Fibroblast of pulmonary artery (primary cell): ENCODE measurements at places on chromosomes 16 and 17.
A peak's percentile ranks its signal among the peaks of the same experiment; 100 is the strongest.

- DNase-seq: peak; percentile 44
These were observed 11.0 kb downstream of the P3H4 start for GRCh38 chr17:41800601-41801373.

GRCh38 chr17:21171309-21171922 lies 42.5 kb downstream of the TMEM11 start:
- no peak for DNase-seq

DNA sequence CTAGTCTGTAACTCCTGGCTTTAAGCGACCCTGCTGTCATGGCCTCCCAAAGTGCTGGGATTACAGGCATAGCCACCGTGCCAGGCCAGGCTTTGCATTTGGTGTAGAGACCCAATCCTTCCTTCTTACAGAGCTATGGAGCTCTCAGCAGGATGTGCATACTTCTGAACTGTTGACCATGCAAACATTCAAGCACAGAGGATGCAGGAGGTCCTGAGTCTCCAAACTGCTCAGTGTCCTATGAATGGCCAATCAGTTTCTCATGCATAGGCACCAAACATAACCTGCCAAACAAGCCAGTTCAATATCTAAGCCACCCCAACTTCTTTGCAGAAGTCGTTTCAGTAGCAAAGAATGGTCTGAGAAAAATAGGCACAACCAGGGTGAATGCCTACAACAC lies 40.0 kb upstream of the NF1 start:
- no peak for DNase-seq

- no peak for DNase-seq
These were observed 2.5 kb downstream of the GRIN2C start for GRCh38 chr17:74857191-74857590.

- no peak for DNase-seq
These were observed 2.4 kb downstream of the PPM1D start for GRCh38 chr17:60602385-60602742.

- no peak for DNase-seq
These were observed 5.6 kb downstream of the CUEDC1 start for GRCh38 chr17:57949649-57950048.

DNA sequence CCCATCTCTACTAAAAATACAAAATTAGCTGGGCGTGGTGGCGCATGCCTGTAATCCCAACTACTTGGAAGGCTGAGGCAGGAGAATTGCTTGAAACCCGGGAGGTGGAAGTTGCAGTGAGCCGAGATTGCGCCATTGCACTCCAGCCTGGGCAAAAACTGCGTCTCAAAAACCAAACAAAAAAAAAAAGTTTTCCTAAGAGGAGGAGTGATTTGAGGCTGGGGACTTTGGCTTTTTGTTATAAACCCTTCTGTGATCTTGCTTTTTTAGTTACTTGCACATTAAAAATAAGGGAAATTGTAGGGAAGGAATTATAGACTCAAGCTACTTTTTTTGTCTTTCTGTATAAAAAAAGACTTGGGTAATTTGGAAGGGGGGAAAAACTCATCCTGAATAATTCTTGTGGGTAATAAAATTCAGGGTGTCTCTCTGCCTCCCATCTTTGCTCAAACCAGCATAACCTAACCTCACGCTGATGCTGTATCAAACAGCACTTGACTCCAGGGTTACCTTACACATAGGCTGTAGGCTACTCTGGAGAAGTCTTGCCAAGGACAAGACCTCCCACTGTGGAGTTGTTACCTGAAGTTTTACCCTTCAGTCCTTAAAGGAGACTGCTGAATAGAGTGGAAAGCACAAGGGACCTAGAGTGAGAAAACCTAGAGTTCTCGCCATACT lies 1.7 kb upstream of the CDR2 start:
- no peak for DNase-seq

- no peak for DNase-seq
These were observed 259.9 kb upstream of the IRX3 start for GRCh38 chr16:54546521-54546920.

DNA sequence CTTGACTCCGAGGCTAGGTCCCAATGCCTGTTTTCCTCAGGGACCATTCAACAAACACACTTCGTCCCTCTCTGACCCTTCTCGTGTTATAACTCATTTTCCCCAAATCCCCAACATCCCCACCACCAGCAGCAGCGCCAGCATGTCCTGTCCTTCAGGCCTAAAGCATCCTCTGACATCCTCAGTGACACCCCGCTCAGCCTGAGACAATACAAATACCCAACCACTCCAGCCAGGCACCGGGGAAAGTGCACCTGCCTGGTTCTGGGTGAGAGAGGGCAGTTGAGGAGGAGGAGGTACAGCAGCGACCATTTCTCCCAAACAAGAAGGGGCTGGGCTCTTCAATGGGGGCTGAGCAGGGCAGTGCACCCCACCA lies 4.7 kb downstream of the MNT start:
- DNase-seq: no peak

GRCh38 chr16:78892951-78893733 lies 707.4 kb downstream of the MAF start:
- no peak for DNase-seq

- DNase-seq: no peak
These were observed 45.7 kb downstream of the SOCS1 start for GRCh38 chr16:11210260-11210659.

DNA sequence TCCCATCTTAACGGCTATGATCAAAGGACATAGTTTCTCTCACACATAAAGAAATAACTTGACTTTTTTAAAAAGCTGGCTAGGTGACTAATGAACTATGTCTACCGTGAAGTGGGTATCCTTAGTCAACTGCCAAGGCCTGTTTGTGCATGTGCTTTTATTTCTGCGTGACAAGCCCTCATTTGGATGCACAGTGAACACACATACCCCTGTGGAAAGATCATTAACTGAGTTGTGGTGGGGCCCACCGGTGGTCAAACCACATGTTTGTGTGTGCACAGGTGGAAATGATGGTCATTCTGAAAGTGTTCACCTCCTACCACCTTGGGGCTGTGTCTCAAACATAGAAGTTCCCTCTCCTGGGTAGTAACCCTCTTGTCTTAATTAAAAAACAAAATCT lies 256.1 kb upstream of the SALL1 start:
- no peak for DNase-seq

- DNase-seq: peak; percentile 65
These were observed 8.1 kb upstream of the ABCA5 start for GRCh38 chr17:69335058-69335457.

- no peak for DNase-seq
These were observed 12.5 kb upstream of the SLC4A1 start for GRCh38 chr17:44280392-44280937.

GRCh38 chr17:40437095-40437732 lies 6.0 kb upstream of the IGFBP4 start:
- peak; percentile 38 for DNase-seq

- peak; percentile 14 for DNase-seq
These were observed 31.0 kb upstream of the KCNJ2 start for GRCh38 chr17:70138291-70138865.

DNA sequence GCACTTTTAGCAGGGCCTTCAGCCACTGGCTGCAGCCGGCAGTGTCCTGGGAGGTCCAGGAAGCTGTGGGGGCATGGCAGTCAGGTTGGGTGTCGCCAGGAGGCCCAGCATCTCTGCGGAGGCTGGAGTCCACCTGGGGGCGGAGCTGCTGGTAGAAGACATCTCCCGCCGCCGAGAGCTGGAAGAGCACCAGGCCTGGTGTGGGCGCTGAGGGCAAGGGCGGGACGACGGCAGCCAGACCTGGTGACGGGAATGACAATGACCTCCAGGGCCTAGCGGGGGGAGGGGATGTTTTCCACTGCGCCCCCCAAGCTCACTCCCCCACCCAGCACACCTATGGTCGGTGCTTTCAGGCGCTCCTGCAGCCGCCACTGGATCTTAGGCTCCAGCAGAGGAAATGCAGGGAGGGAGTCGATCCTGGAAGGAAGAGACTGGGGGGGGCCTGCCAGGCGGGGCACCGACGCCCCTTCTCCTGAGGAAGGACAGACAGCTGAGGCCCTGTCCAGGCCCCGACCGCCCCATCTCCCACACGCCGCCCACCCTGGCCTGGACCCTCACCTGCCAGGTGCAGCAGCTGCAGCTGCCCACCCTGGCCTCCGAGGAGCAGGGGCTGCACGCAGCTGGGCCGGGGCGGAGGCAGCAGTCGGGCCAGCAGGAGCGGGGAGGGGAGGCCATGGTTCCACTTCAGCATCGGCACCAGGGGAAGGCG lies 7.1 kb downstream of the TAF1C start:
- DNase-seq: no peak

DNA sequence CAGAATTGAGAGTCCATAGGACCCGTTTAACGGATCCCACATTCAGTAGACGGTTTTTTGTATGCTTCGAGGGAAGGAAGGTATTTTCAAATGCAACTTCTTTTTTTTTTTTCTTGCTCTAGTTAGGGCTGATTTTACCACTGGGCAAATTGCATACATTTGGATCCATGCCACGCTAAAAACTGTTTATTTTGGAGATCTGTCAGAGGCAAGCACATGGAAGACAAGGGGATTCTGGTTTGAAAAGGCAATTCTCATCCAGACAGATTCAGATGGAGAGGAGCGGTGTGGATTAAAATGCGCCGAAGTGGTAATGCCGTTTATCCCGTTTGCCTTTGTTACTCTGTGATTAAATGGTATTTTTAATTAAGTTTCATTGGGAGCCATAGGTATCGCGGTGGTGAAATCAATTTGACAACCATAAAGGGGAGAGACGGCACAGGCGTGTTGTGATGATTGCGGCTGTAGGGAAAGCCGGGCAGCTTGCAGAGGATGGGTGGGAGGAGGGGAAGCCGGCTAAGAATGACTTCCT lies 170.4 kb downstream of the IRX3 start:
- peak; percentile 17 for DNase-seq

DNA sequence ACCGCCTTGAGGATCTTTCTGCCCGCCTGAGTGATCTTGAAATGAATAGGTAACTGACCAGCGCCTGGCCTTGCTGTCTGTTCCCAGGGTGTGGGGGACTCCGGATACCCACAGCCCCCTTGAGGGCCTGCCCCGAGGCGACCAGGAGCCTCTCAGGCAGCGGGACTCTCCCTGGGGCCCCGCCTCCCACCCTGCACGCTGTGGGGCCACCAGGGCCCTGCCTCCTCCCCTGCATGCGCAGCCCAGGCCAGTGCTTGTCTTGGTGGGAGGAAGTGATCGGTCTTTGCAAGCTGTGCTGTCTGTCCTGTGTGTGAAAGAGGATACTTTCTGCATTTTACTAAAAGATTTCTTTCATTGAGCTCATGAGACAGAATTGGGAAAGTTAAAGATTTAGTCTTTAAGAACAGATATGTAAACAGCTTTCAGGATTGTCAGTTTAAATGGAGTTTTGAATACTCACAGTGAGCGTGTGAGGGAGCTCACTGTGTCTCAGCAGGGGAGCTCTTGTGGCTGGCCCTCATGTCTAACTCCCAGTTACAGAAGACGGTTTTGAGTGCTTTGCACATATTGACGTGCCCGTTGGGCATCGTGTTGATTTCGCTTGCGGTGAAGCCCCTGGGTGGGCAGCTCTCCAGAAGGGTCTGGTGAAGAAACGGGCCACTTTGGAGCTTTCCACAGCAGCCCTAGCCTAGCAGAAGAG lies 36.1 kb upstream of the CAPN15 start:
- DNase-seq: no peak

DNA sequence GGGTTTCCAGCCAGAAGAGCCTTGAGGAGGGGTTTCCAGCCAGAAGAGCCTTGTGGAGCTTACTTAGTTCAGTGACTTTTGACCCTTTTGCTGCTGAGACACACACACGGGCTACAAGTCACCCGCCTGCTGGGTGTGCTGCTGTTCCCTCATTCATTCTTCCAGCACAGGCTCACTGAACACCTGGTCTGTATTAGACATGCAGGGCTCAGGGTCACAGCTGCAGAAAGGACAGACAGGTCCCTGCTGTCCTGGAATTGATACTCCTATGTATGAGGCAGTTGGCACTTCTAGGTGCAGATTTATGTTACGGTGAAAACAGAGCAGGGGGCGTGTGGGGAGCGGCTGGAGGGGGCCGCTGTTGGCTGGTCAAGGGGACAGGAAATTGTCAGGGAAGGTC lies 6.8 kb downstream of the CACNG4 start:
- no peak for DNase-seq

DNA sequence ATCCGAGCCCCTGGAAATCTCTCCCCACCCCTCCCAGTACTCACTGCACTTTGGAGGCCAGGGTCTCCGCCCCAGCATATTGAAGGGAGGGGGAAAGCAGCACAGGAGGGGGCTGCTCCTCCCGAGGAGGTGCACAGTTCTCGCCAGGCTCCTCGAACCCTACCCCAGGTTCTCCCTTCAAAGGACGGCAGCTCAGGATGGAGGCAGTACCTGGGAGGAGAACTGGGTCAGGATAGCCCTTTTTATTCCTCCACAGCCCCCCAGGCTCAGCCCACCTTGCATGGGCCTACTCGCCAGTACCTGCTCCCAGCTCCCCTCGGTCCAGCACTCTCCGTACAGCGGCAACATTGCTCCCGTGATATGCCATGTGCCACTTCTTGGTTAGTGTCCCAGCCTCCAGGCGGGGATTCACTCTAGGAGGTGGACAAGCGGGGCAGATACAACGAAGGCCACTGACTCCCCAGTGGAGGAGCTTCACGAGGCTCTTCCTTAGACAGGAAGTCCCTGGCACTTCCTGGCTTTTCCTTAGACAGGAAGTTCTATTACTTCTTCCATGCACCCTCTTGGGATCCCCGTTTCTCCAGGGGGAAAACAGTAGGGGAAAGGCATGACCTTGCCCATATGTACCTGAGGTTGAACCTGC lies 2.1 kb upstream of the GPS2 start:
- DNase-seq: no peak

GRCh38 chr17:48048384-48049126 lies 396 bp downstream of the NFE2L1 start:
- DNase-seq: peak; percentile 94

DNA sequence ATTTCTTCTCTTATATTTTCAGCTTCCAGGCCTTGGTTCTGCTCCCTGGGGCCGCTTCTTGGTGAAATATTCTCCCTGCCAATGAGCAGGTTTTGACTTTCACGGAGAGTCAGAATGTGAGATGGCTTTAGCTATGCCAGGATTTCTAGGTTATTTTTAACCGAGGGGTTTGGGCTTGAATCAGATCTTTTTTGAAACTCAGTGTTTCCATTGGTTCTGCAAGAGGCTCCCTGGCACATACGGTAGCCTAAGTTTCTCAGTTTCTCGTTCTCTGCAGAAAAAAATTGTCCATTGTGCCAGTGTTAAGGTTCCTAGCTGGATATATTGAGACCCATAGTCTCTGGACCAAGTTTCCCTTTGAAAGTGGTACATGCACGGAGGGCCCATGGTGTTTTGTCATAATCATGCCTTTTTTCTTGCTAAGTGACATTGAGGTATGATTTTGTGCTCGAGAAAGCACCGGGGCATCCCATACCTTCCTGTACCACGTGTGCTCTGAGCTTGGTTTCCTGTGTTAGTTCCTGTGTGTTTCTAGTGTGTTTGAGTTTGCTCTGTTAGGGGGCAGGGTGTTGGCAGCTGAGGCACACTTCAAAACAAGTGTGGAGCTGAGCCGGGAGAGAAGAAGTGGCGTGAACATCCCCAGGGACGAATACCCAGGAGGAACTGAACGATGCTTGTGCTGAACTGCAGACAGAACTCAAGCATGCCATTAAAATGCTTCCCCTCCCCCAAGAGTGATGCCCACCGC lies 127.2 kb downstream of the HS3ST3B1 start:
- DNase-seq: no peak

- peak; percentile 37 for DNase-seq
These were observed 4.3 kb downstream of the C16orf74 start for GRCh38 chr16:85746460-85747215.

- DNase-seq: peak; percentile 4
These were observed 27.7 kb downstream of the PPM1E start for GRCh38 chr17:58783380-58783779.
